ENCODE measurements at places on chromosomes 13 and 19. TPM values are rescaled to one million over a fixed set of nuclear protein-coding genes. Genes with fewer than 3 reads are reported as not detected.

- peak; percentile 84 for DNase-seq
Observed at GRCh38 chr13:24263632-24264031, 45.7 kb upstream of the C1QTNF9 start.

CEACAM1 gene
- total RNA-seq, result 0.97 TPM

DNA sequence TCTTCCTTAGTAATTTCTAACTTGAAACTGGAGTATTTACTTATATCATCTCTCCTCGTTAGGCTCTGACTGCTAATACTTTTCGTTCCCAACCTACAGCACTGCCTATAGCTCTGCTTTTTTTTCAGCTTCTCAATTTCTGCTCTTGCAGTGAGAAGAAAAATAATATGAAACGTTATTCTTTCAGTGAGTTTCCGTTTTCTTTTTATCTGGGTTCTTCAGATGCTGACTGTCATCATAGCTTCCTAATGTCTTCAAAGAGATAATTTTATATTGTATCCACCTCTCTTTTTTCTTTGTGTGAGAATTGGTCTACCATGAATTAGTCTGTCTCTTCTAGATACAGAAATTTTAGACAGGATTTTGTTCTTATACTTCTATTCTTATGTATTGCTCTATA lies 454.9 kb downstream of the LMO7 start:
- DNase-seq, result no peak

DNA sequence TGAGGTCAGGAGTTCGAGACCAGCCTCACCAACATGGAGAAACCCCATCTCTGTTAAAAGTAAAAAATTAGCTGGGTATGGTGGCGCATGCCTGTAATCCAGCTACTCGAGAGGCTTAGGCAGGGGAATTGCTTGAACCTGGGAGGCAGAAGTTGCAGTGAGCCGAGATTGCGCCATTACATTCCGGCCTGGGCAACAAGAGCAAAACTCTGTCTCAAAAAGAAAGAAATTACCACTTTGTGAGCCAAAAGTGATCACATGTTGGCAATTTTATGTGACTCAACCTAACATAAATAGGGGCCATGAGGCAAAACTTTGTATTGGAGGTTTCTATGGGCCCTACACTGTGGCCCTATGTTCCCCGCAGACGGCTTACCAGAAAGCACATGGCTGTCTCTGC lies 72.2 kb downstream of the MAP4K1 start:
- DNase-seq, result no peak
